Brain pericyte (primary cell): ENCODE measurements at places on chromosomes 6 and 20.

- DNase-seq = no peak
These were observed 9.6 kb downstream of the SNX3 start for GRCh38 chr6:108251252-108251651.

GRCh38 chr20:35191419-35192117, 19.7 kb downstream of the PROCR start:
- no peak for DNase-seq

DNA sequence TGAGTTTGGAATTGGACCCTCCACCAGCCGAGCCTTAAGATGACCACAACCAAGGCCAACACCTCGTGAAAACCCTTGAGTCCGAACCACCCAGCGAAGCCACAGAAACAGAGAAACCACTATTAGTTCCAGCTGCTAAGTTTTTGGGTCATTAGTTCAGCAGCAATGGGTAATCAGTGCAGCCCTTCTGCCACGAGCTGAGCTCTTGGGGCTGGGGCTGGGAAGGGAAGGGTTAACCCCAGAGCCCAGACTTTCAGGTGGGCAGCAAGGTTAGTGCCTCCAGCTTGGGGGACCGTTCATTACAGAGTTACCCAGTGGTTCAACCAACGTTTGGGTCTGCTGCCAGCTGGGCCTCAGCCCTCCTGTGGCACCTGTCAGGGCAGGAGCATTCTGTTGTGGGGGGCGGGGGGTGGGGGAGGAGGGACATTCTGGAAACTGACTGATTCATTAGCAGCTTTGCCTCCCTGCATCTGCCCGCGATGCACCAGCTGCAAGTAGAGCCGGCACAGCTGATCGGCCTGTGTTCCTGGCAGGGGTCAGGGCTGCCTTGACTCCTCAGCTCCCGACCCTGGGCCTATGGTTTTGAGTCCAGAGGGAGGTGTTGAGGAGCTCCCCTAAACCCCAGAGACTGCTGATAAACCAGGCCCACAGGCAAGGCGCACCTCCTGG, 52.7 kb downstream of the TGM2 start:
- no peak for DNase-seq

DNA sequence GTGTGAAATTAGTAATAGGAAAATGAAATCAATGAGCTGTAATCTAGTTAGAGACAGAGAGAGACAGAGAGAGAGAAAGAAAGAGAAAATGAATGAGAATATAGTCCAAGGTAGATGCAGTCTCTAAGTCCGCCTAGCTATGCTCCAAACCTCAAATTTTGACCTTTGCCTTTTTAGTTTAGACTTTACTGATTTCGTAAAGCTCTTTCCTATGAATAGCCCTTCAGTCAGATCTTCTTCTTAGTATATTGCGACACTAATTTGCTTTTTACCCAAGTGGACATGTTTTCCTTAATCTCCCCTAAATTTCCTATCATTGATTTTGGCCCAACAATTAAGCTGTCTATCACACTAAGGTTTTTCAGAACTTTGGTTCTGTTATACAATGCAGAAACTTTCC, 49.5 kb downstream of the TFAP2D start:
- DNase-seq = no peak
